Caco-2 (cell line): ENCODE measurements at places on chromosomes 6 and 20. TPM values are rescaled to one million over a fixed set of nuclear protein-coding genes. Genes with fewer than 3 reads are reported as not detected.
A peak's percentile ranks its signal among the peaks of the same experiment; 100 is the strongest.

Gene ISM1
- 1.8 and 2.4 TPM in 2 replicates for total RNA-seq

Gene HLA-DRA
- total RNA-seq = not detected in 2 replicates

Gene HUS1B
- 0.74 and 0.79 TPM in 2 replicates for total RNA-seq

Gene HRH3
- not detected in 2 replicates for total RNA-seq

DNA sequence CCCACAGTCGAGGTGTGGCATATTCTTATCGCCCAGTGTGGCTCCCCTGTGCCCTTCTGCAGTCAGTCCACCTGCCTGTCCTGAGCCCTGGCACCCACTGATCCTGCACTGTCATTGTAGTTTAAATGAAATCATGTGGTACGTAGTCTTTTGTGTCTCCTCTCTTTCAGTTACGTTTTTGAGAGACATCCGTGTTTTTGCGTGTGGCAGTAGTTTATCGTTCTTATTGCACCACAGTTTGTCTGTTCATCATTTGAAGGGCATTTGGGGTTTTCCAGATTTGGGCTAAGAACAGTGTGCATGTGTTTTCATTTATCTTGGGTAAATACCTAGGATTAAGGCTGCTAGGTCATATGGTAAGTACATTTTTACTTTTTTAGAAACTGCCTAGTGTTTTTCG is 49.3 kb downstream of the SPATA2 start:
- H3K27ac ChIP-seq = no peak overlapping the region
- no peak overlapping the region for H3K4me3 ChIP-seq
- H3K27me3 ChIP-seq = no peaks in the 10 kb centered on the region

- H3K4me1 ChIP-seq = no peaks in the 10 kb centered on the region
- H3K36me3 ChIP-seq = no peaks in the 10 kb centered on the region
- H3K4me3 ChIP-seq = no peak overlapping the region
- DNase-seq = no peak
- H3K27ac ChIP-seq = no peak overlapping the region
These were observed 51.0 kb downstream of the OR2B6 start for GRCh38 chr6:28008053-28008452.

DNA sequence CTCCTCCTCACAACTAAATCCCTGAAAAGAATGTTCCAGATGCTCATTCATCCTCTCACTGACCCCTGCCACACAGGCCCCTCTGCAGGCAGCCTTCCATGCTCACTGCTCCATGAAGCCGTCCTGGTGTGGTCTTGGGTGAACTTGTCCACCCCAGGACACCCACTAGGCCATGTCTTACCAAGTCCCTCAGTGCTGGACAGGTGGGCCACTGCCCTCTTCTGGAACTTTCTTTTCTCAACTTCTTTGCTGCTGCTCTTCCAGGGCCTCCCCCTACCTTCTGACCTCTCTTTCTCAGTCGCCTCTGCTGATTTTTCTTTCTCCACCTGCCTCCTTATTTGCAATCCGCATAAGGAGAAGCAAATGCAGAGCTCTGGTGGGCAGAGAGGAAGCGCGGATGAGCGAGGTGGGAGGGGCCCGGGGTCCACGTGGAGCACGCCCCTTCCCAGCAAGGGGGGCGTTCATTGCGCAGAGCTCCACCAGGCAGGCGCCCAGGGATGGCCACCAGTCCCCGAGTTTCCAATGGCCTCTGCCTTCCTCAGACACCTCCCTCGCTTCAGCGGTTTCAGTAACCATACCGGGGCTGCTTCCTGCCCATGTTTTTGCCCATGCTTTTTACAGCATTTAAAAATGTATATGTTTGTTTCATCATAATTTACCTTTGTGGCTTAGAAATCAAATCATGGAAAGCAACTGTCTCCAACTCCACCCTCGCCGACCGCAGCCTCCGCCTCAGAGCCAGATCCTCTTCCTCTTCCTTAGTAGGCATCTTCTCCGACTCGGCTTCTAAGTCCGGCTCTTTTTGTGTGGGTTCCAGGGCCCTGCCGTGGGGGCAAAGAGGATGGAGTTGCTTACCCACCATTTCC is 129.6 kb downstream of the ZDHHC14 start:
- H3K27ac ChIP-seq = peak overlapping the region; percentile 46
- H3K4me1 ChIP-seq = peaks cover 16% of the 10 kb centered on the region
- H3K36me3 ChIP-seq = no peaks in the 10 kb centered on the region

- H3K27me3 ChIP-seq = no peaks in the 10 kb centered on the region
- H3K4me1 ChIP-seq = no peaks in the 10 kb centered on the region
- peak overlapping the region; percentile 40 for H3K27ac ChIP-seq
- no peak for DNase-seq
- H3K36me3 ChIP-seq = peaks cover 19% of the 10 kb centered on the region
These were observed 25.2 kb downstream of the UCKL1 start for GRCh38 chr20:63930971-63931553.

DNA sequence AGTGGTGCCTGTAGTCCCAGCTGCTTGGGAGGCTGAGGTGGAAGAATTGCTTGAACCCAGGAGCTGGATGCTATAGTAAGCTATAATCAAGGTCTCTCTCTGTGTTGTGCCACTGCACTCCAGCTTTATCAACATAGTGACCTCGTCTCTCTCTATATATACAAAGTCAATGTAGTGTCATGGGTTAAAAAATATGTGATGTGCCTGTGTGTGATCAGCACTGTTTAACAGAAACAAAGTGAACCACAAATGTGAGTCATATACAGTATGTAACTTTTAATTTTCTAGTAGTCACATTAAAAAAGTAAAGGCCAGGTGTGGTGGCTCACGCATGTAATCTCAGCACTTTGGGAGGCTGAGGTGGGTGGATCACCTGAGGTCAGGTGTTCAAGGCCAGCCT is 85.3 kb upstream of the RNF24 start:
- H3K27ac ChIP-seq = no peak overlapping the region
- no peak for DNase-seq
- H3K4me1 ChIP-seq = no peaks in the 10 kb centered on the region
- no peak overlapping the region for H3K4me3 ChIP-seq

GRCh38 chr6:63636518-63637021 is 968 bp downstream of the PHF3 start:
- H3K27me3 ChIP-seq = no peaks in the 10 kb centered on the region
- H3K4me1 ChIP-seq = no peaks in the 10 kb centered on the region; the same call in 1 of the 2 replicates
- no peaks in the 10 kb centered on the region for H3K36me3 ChIP-seq

- H3K4me1 ChIP-seq = no peaks in the 10 kb centered on the region
- H3K27ac ChIP-seq = no peak overlapping the region
- no peaks in the 10 kb centered on the region for H3K36me3 ChIP-seq
- DNase-seq = no peak
- no peak overlapping the region for H3K4me3 ChIP-seq
These were observed 24.2 kb upstream of the SNX9 start for GRCh38 chr6:157798851-157799250.

DNA sequence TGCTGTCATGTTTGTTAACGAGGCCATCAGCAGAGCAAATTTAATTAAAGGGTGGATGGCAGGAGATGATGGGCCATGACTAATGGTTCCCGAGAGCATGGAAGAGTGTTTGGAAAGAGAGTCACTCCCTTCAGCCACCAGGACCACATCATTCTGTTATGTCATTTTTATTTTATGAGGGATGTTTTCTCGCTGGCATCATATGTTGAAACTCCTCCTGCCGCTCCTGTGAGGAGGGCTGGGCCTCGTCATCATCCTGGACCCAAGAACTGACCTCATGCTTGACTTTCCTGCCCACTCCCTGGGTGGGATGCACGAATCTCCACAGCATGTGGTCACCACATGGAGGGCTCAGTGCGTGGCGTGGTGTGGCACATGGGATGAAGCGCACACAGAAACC is 86.4 kb upstream of the FRMD1 start:
- no peak for DNase-seq
- no peak overlapping the region for H3K27ac ChIP-seq
- H3K36me3 ChIP-seq = no peaks in the 10 kb centered on the region
- H3K4me1 ChIP-seq = no peaks in the 10 kb centered on the region
- no peaks in the 10 kb centered on the region for H3K27me3 ChIP-seq
